NCI-H1436 treated with DMSO at 0.1 percent for 48 hours (cell line): ENCODE measurements at places on chromosomes 2 and 18.

DNA sequence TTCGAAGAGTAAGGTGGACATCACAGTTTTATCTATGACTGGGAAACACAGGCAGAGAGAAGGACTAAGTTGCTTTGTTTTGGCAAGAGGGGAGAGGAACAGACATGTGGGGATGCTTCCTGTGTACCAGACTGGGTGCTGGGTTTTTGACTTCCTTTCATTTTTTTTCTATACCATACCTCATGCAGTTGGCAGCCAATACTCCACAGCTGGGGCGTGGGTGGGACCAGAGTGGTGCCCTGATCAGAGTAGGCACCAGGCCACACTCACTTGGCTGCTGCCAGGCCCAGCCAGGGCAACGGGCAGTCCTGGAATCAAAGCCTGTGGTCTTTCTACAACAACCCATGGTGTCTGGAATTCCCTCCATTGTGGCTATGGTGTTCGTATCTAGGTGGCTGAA, 45.2 kb downstream of the SH3RF3 start:
- no peak for DNase-seq

- DNase-seq, result no peak
Observed at GRCh38 chr2:26623541-26624495, 17.3 kb downstream of the CIB4 start.

GRCh38 chr2:148880636-148881035, 5.6 kb downstream of the KIF5C start:
- DNase-seq, result no peak

GRCh38 chr2:62307469-62308389, 111.8 kb downstream of the B3GNT2 start:
- no peak for DNase-seq

DNA sequence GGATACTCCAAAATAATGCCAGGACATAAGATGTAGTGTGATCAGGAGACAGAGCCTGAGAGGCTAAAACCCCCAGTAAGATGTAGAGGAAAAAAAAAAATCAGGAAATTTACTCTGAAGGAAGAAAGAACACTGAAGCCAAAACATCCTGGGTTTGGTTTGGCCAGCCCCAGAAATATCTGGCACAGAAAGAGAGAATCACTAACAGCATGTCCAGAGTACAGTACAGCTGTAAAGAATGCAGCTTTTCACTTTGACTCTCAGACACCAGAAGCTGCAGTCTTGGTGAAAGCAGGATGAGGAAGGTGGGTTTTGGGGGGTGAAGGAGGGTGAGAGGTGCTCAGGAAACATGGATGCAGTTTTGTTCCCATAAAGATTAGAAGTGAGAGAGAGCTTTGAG, 1577.7 kb upstream of the ACVR2A start:
- DNase-seq, result no peak

- DNase-seq, result no peak
Observed at GRCh38 chr18:57131101-57131500, 15.8 kb upstream of the BOD1L2 start.
